ENCODE measurements at places on chromosomes 6 and 20. TPM values are rescaled to one million over a fixed set of nuclear protein-coding genes. Genes with fewer than 3 reads are reported as not detected.

DNA sequence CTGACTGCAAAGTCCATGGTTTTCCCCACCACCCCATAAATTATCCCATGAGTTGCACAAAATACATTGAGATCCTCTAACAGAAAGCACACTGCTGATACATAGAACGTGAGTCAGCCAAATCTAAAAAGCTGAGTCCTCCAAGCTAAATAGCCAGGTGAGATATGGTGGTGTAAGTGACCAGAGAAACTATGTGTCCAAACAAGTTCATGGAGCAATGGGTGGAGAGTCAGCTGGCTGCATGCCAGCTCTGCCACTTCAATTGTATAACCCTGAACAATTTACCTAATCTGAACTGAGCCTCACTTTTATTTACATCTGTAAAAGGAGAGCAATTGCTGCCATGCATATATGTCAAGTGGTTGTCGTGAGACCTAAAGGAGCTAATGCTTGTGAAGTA is 9.7 kb downstream of the SNAP25 start:
- no peak for DNase-seq

MAVS gene
- 21.3 TPM for total RNA-seq

DNA sequence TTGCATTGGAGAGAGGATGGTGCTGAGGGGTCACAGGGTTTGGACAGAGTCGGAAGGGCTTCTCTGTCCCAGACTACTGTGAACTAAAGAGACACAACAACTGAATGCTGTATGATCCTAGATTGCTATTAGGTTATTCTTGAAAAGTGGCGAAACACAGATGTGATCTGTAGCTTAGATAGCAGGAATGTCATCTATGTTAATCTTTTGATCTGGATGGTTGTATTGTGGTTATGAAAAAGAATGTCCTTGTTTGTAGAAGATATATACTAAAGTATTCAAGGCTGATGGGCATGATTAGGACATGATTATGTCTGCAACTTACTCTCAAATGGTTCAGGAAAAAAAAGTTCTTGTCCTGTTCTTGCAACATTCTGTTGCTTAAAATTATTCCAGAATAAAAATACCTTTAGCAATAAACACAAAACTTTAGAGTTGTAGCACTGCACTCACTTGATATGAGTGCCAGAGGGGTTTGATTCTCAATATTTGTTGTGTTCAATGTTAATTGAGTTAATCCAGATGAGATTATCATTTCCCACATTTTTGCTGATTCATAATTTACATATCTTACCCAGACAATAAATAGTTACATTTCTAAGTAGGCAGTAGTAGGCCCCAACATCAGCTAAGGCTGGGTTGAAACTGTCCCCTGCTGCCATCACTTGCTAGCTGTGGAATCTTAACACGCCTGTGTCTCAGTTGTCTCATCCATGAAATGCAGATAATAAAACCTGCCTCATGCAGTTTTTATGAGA is 645.2 kb downstream of the KIF16B start:
- peak; percentile 12 for DNase-seq

DNA sequence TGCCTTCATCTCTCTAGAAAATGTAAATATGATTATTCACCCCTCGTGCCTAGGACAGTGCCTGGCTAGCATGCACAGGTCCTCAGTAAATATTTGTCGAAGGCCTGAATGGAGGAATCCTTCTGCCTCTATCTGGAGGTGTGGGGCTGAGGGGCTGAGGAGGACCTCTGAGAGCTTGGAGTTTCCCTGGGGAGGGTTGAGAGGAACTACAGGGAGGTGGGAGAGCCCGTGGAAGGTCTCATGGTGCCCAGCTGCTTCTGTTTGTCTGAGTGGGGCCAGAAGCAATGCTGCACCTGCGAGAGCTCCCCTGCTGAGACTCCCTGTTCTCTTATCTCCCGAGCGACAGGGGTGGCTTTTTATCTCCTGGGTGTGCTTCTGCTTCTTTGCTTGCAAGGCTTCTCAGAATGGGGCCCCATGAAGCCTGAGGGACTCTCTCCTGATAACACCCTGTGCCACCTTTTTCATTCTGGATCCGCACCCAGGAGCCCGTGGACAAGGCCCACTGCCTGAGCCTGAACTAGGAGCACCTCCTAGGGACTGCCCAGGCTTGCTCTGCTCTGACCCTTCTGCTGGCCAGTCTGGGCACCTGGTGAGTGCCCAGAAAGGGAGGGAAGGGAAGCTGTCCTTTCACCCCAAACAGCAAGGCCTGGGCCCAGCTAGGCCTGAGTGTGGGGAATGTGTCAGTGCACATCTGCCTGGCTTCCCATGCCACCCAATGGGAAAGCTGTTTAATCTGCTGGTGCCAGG is 2.4 kb downstream of the SLC29A1 start:
- no peak for DNase-seq

- DNase-seq: no peak
Observed at GRCh38 chr20:32157611-32158010, 48.1 kb downstream of the TM9SF4 start.

DNA sequence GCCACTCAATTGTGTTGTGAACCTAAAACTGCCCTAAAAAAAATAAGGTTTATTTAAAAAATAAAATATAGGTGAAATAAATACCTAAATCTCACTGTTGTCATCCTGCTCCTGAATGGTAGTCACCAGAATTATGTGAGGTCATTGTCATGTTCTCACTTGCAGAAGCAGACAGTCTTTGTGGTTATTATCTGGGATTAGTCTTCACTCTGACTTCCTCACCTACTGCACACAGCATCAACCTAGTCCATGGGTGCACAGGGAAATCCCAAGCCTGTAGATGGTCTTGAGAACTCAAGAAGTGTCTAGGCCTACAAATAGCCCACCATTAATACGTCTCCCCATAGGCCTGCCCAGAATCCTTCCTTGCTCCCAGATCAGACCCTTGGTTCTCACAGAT is 97.0 kb downstream of the FOXF2 start:
- DNase-seq: no peak

GRCh38 chr20:33202451-33202850 is 14.7 kb upstream of the BPIFA3 start:
- DNase-seq: no peak

- DNase-seq: peak; percentile 76
Observed at GRCh38 chr6:144335914-144336313, 50.8 kb downstream of the UTRN start.

DNA sequence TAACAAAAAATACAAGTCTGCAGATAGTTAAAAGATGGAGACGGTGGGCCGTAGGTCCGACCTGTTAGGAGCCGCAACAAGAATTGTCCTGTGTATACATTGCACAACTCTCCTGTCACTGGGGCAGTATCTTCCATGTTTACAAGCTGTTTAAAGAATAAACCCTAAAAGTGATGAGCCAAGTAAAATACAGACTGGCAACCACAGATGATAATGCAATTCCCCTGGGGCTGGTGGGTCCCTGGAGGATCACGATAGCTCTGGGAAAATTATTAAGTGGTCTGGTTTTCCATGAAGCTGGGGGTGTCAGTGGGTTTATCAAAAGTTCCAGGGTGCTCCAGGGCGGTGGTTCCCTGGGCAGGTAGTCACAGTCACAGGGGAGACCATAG is 8.1 kb upstream of the FAM50B start:
- DNase-seq: no peak

LPA gene
- not detected for total RNA-seq

GSTA1 gene
- not detected for total RNA-seq

DNAAF9 gene
- total RNA-seq: 9.4 TPM

DNA sequence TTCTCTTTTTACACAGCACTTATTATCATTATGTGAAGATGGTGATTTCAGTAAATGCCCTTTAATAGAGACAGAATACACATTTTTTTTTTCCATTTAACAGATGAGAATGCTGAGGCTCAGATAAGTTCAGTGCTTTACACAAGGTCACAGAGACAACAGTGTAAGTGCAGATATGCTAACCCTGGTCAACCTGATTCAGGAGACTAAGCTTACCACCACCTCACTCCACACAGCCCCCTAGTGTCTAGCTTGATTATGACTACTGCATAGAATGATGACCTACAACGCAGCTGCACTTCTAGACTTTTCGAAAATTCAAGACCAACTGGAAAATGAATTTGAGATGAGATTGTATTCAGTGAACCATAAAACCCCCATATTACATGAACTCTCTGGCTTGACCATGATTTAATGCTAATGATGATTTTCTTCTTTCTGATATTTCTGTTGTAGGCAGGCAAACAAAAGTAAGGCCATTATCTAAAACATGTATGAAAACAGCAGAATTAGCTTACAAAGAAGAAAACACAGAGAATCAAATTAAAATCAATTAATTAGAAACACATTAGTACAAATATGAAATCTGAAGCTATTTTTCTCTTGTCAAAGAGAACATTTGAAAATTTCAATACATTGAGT is 212.1 kb upstream of the PHACTR1 start:
- DNase-seq: peak; percentile 14

IMPG1 gene
- not detected for total RNA-seq

- no peak for DNase-seq
Observed at GRCh38 chr6:96563853-96564252, 925 bp downstream of the FHL5 start.

DNA sequence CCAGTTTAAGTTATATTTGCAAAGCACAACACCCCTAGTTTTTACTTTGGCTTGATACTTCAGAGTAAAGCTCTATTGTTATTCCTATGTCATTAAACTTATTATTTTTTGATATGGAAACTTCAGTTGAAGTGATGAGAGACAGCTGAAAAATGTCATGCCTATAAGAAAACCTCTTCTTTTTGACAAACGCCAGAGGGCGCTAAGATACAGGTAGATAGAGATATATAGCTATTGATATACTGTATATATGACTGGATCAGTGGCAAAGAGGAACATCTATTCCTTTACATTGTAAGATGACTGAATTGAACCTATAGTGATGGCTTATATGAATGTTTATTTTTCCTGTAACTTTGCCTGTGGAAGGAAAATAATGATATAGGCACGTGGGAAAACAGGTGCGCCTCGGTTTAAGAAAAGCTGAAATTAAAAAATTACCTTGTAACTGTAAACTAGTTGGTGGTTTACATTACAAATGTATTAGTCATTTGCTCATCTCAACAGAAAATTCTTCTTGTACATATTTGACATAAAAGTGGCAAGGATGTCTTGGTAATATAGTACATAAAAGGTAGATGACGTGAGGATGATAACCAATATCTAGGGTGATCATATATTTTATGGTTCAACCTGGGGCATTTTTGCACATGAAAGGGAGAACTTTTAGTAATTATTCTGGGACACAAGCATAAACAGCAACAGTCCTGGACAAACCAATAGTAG is 74.1 kb downstream of the LAMA4 start:
- DNase-seq: peak; percentile 79

DNA sequence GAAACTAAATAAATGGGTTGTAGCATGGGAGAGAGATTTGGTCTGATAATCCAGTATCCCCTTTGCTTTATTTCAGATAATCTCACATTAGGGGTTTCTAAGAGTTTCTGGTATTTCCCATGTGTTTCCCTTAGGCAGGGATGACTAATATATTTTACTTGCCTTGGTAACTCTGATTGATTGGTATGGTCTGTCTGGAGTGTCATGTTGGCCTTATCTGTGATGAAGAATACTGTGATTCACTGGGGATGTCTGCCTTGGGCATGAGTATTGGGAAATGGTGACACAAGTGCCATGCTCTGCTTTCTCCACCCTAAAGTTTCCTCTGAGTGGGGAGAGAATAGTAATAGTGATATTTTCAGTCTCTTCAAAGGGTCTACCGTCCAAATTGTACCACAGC is 10.1 kb downstream of the SLC22A2 start:
- DNase-seq: no peak

DNA sequence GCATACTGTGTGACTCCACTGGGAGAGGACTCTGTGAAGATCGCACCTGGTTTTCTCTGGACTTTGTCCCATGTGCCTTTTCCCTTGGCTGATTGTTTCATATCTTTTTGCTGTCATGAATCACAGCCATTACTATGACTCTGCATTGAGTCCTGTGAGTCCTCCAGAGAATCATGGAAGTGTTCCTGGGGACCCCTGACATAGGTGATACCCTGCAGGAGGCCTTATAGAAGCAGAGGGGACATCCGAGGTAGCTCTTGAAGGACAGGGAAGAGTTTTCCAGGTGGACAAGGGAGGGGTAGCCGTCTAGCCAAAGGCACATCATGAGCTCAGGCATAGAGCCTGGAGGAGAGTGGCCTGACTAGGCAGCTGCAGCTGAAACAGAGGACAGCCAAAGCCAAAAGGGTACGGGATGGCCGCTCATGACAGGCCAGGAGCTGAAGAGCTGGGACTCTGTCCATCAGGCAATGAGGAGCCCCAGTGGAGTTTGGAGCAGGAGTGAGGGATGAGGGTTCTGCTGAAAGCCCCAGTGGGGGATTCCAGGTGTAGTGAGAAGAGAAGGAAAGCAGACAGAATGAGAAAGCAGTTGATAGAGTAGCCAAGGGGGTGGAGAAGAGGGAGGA is 86.6 kb upstream of the TOX2 start:
- DNase-seq: no peak

- no peak for DNase-seq
Observed at GRCh38 chr6:107736713-107737396, 87.3 kb downstream of the SCML4 start.

TRIM31 gene
- total RNA-seq: not detected

GRCh38 chr6:11291582-11291981 is 59.1 kb upstream of the NEDD9 start:
- no peak for DNase-seq

GRCh38 chr6:143531720-143532499 is 20.4 kb upstream of the FUCA2 start:
- no peak for DNase-seq

GRCh38 chr6:151375833-151376232 is 15.5 kb downstream of the ZBTB2 start:
- DNase-seq: no peak

- no peak for DNase-seq
Observed at GRCh38 chr6:30689022-30689865, 1.5 kb downstream of the NRM start.

LST1 gene
- total RNA-seq: not detected

DNA sequence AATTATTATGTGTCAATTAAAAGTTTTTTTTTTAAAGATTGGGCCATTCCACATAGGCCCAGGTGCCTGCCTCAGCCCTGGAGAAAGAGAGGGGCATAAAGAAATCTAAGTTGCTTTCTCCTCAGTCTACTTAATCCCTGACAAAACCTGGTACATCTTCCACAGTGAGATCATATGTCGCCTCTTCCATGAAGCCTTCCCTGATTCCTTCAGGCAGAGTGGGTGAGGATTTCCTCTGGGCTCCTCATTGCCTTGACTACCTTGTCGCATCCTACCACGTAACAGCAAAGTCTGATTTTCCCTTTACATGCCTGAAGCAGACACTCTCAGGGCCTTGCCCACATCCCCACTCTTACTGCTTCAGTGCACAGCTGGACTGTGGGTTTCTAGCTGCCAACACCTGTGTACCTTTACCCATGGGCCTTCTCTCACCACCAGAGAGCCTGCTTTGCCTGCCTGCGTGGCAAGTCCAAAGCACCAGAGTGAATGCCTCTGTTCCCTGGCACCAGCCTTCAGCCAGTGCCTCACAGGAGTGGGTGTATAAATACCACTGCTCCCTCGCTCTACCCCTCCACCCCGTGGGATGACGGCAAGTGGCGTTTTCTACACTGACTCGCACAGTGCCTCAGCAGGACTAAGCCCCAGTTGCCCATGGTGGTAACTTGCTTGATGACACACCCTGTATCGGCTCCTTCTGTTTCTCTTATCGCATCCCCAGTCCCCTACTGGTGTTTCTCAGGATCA is 68.0 kb downstream of the EYA2 start:
- peak; percentile 30 for DNase-seq

Data from myocyte (in vitro differentiated cells).